ENCODE measurements at places on chromosomes 5 and 9. TPM values are rescaled to one million over a fixed set of nuclear protein-coding genes. Genes with fewer than 3 reads are reported as not detected.

Gene RPS23
- 2,559 TPM for total RNA-seq

GRCh38 chr5:95959888-95960666 is 1.6 kb downstream of the ELL2 start:
- H3K36me3 ChIP-seq, result no peaks in the 10 kb centered on the region
- H3K27ac ChIP-seq, result no peak overlapping the region
- H3K4me1 ChIP-seq, result peaks cover 27% of the 10 kb centered on the region
- DNase-seq, result no peak

DNA sequence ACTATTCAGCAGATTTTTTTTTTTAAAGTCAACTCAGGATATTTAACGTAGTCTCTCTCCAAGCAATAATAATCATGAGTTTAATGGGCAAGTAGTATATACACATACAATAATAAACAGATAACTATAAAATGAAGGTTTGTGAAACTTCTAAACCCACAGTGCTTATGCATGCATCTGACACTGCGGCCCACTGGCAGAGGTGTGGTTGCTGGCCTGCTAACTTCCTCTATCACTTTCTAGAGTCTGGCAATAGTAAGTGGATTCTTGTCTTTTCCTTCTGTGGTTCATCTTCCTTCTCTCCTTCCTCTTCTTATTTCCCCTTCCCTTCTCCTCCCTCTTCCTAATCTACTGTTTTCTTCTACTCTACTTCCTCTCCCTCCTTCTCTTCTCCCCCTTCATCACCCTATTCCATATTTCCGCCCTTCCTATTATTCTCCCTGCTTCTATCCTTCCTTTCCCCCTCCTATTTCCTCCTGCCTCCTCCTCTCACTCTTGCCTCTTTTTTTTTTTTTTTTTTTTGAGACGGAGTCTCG is 18.6 kb upstream of the AGXT2 start:
- H3K36me3 ChIP-seq, result no peaks in the 10 kb centered on the region
- no peak overlapping the region for H3K27ac ChIP-seq
- H3K4me1 ChIP-seq, result no peaks in the 10 kb centered on the region

- no peak overlapping the region for H3K4me3 ChIP-seq
- no peak for DNase-seq
- peaks cover 8% of the 10 kb centered on the region for H3K4me1 ChIP-seq
- no peaks in the 10 kb centered on the region for H3K36me3 ChIP-seq
These were observed 8.6 kb upstream of the ANKRD33B start for GRCh38 chr5:10555277-10555684.

- no peak for DNase-seq
- no peak overlapping the region for H3K27ac ChIP-seq
These were observed 207.6 kb upstream of the DMRTA1 start for GRCh38 chr9:22238809-22239684.

- DNase-seq, result no peak
- no peaks in the 10 kb centered on the region for H3K36me3 ChIP-seq
- H3K27me3 ChIP-seq, result no peaks in the 10 kb centered on the region
- no peak overlapping the region for H3K27ac ChIP-seq
- no peaks in the 10 kb centered on the region for H3K4me1 ChIP-seq
These were observed 2067.2 kb upstream of the C9orf72 start for GRCh38 chr9:29640507-29640906.

Gene CD274
- total RNA-seq, result not detected

- H3K4me3 ChIP-seq, result no peak overlapping the region
- H3K36me3 ChIP-seq, result no peaks in the 10 kb centered on the region
- no peaks in the 10 kb centered on the region for H3K27me3 ChIP-seq
- no peaks in the 10 kb centered on the region for H3K4me1 ChIP-seq
- no peak overlapping the region for H3K27ac ChIP-seq
- DNase-seq, result no peak
These were observed 273.2 kb upstream of the PAPPA start for GRCh38 chr9:115880221-115880885.

- no peaks in the 10 kb centered on the region for H3K27me3 ChIP-seq
- no peak for DNase-seq
- H3K4me1 ChIP-seq, result no peaks in the 10 kb centered on the region
- no peak overlapping the region for H3K4me3 ChIP-seq
- no peaks in the 10 kb centered on the region for H3K36me3 ChIP-seq
These were observed 51.7 kb upstream of the SLC27A6 start for GRCh38 chr5:128913551-128913950.

DNA sequence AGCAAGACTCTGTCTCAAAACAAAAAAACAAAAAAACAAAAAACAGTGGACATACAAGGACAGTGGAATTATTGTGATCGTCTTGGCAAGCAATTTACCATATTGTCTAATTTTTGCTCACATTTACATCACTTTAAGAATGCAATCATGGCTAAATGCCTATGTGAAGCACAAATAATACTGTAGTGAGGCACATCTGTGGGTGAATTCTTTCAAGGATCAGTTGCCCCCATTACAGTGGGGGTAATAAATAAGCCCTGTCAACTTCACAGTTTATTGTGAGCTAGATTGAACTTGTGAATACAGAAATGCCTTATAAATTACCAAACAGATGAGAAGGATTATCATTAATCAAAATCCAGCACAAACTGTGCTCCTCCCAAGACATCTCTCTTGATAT is 150.2 kb upstream of the PAPPA start:
- no peaks in the 10 kb centered on the region for H3K36me3 ChIP-seq
- H3K4me1 ChIP-seq, result no peaks in the 10 kb centered on the region
- no peak overlapping the region for H3K27ac ChIP-seq
- no peak for DNase-seq
- H3K27me3 ChIP-seq, result no peaks in the 10 kb centered on the region
- no peak overlapping the region for H3K4me3 ChIP-seq

Gene ZNF879
- 3.9 TPM for total RNA-seq

DNA sequence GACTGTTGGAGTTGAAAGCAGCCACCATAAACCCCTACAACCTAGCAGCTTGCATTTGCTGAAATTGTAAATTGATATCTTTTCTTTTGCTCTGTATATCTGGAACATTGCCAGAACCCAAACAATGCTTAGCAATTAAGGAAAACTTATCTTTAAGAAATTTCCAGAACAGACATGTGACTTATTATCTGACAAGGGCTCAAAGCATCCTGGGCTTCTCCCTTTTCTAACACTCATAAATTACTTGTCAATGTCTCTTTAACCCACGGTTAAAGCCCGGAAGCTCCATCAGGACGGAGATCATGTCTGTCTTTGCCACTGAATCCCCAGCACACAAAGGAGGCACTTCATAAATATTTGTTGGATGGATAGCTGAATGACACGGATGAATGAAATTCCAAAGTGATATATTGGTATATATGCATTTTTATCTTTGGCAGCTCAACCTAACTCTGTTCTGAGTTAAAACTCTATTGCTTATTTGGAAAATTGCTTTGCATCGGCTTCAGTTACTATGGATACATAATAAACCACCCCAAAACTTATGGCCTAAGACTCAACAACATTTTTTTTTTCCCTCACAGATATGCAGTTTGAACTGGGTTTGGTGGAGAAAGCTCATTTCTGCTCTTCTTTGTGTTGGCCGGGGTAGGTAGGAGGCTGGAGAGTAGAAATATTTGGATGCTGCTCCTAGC is 103.1 kb upstream of the CLINT1 start:
- H3K27ac ChIP-seq, result no peak overlapping the region
- no peaks in the 10 kb centered on the region for H3K27me3 ChIP-seq
- H3K4me1 ChIP-seq, result peaks cover 15% of the 10 kb centered on the region
- no peaks in the 10 kb centered on the region for H3K36me3 ChIP-seq
- no peak overlapping the region for H3K4me3 ChIP-seq
